ENCODE measurements at places on chromosomes 5 and 9.

- DNase-seq, result no peak
Measured at GRCh38 chr9:69578026-69578425, 94.1 kb downstream of the APBA1 start.

DNA sequence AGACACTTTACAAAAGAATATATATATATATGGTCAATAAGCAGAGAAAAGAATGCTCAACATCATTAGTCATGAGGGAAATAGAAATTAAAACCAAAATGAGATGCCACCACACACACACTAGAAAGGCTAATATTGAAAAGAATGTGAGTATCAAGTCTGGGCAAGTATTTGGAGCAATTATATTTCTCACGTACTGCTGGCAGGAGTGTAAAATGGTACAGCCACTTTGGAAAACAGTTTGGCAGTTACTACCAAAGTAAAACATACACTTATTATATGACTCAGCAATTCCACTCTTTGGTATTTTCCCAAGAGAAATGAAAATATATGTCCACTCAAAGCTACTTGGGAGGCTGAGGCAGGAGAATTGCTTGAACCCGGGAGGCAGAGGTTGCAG is 29.8 kb downstream of the NEUROG1 start:
- DNase-seq, result no peak

DNA sequence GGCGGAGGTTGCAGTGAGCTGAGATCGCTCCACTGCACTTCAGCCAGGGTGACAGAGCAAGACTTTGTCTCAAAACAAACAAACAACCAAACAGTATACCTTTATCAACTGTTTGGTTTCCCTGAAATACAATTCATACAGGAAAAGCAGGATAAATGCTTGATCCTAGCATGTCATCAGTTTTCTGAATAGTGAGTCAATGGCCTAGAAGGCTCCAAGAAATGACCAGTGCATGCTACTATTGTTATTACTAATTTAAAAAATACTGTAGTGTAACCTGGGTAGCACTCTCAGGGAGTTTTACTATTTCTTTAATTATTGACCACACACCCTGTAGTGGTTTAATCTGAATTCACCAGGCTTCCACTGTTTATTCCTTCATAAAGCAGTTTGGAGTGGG is 101.0 kb upstream of the PTPN3 start:
- DNase-seq, result no peak

DNA sequence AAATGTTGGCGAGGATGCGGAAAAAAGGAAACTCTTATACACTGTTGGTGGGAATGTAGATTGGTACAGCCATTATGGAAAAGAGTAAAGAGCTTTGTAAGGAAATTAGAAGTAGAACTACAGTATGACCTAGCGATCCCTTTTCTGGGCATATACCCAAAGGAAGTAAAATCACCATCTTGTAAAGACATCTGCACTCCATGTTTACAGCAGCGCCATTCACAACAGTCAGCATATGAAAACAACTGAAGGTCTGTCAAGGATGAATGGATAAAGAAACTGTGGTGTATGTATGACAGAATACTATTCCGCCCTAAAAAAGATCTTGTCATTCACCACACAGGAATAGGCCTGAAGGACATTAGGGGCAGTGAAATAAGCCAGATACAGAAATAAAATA is 27.7 kb upstream of the SLC25A51 start:
- no peak for DNase-seq

GRCh38 chr5:56279291-56279690 is 46.2 kb upstream of the ANKRD55 start:
- DNase-seq, result no peak

DNA sequence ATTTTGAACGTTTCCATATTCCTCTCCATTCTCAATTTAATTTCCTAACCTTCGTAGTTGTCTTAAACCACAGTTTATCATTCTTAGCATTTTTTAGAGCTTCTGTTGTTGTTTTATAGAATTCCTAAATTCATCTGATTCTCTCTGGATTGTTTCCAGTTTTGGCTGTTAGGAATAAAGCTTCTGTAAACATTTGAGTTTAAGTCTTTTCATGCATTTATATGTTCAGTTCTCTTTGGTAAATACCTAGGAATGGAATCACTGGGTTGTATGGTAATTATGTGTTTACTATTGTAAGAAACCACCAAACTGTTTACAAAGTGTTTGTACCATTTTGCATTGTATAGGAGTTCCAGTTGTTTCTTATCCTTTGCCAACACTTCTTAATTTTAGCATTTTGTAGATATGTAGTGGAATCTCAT is 29.7 kb downstream of the GPR21 start:
- DNase-seq, result no peak

GRCh38 chr5:62643556-62644451 is 65.2 kb downstream of the LRRC70 start:
- no peak for DNase-seq

DNA sequence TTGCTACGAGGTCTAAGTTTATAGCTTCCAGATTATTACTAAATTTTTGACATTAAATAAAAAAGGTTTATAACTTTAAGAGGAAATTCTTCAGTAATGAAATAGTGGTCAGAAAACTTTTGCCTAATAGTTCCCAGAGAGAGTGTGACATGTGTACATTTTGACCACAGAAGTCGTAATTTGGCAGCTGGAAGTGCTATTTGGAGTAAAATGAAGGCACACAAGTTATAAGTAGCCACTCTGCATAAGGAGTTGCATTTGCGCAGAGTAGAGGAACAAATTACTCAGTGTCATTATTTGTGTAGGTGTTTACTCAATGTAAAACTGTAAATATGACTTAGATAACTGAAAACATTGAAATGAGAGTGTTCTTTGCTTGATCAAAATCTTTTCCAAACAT is 408.4 kb downstream of the CCDC171 start:
- no peak for DNase-seq

DNA sequence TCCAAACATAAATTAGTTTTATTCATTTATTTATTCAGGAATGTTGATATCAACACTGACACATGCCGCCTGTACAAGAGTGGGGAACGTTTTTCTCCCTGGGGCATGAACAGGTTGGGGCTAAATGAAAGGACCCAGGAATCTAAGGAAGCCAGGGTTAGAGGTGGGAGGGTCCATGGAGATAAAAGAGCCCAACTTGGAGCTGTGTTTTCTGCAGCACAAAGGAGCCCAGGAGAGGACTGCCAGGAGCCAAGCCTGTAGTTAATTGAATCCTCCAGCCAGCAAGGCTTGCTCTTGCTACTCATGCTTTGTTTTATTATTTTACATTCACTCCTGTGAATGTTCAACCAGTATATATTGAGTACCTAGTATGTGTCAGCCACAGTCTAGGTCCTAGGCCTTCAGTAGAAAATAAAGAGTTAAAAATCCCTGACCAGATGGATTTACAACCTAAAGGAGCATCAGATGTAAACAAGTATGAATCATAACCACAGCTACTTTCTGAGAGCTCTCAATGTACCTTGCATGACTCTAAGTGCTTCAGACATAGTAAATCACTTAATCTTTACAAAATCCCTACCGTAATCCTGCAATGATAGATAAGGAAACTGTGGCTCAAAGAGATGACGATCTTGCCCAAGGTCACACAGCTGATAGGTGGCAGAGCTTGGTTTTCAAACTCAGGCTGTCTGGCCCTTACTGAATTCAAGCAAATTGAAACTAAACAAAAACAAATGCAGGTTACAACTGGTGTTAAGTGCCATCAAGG is 69.8 kb downstream of the ASTN2 start:
- no peak for DNase-seq

DNA sequence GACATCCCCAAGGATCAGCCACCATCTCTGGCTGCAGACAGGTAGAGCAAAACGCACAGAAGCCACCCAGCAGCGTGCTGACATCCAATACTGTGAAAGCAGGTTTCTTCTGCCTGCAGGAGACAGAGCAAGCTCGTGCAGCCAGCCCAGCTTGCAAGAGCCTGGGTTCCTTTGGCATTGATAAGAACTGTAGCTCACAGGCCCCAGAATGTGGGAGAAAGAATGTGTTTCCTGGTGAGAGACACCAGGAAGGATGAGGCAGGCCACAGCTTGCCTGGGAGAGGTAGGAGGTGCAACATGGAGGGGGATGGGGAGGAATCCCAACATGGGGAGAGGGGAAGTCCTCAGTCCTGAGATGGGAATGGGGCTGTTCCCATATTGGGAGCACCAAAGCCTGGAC is 34.0 kb upstream of the ARAP3 start:
- DNase-seq, result no peak

GRCh38 chr5:6634788-6635430 is 1.7 kb downstream of the SRD5A1 start:
- no peak for DNase-seq

DNA sequence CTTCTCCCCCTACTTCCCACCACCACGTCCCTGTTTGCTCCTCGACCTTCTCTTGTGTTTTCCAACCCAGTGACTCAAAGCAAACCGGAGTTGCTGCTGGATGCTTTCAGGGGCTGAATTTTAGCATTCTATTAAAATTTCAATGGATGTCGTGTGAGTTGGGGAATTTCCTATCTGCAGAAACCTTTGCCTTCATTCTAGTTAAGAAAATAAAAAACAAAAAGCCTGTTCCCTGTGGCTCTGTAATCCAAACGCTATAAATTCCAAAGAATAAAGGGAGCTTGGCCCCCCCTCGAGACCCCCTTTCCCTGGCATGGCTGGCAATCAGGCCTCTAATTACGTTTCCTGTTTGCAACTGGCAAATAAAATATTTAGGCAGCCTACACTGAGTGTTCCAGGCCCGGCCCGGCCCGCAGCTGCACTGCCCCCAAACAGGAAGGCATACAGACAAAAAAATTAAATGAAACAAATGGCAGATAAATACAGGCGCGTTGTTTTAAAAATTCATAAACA is 139.4 kb upstream of the PPP1R26 start:
- no peak for DNase-seq

GRCh38 chr5:172669386-172670004 is 28.4 kb downstream of the NEURL1B start:
- DNase-seq, result no peak

DNA sequence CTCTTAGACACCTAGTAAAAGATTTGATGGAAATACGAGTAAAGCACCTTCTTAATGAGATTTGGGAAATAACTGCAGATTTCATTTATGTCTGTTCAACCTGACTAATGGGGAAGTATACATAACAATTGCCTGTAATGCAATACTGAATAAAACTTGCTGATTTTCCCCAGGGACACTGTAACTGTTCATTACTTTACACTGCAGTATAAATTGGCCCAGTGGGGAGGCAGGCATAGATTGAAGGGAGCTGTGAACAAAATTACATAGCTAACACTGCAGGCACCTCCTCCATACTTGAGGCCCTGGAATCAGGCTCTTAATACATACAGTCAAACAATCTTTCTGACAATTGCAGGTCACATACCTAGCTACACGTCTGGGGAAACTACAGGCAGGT is 216.2 kb downstream of the PTPRD start:
- DNase-seq, result no peak

- no peak for DNase-seq
Measured at GRCh38 chr5:20370061-20370460, 382.1 kb upstream of the CDH18 start.

DNA sequence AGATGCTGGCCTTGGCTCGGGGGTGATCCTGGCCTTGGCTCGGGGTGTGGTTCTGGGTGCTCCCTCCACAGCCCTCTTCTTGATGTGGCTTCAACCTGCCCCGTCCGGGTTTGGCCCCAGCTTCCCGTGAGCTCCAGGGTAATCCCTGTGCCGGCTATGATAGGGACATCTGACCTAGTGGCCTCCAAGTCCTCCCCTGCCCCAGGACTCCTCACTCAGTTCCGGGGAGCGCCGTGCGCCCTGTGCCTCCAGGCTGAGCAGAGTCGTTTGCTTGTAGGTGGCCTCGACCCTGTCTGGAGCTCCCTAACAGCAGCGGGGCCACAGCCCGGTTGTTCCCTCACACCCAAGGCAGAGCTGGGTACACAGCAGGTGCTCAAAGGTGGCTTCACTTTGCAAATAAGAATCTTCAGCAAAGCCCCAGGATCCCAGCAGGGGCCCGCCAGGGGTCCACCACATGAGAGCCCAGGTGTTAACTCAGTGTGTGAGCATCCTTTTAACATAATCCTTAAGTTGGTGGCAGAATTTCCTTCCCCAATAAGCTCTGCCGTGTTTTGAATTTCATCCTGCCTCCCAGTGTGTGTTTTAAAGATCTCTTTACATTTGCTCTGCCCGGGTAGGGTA is 32.3 kb upstream of the CEP72 start:
- DNase-seq, result no peak

- DNase-seq, result peak; percentile 89
Measured at GRCh38 chr9:133137451-133138231, 16.6 kb upstream of the RALGDS start.

DNA sequence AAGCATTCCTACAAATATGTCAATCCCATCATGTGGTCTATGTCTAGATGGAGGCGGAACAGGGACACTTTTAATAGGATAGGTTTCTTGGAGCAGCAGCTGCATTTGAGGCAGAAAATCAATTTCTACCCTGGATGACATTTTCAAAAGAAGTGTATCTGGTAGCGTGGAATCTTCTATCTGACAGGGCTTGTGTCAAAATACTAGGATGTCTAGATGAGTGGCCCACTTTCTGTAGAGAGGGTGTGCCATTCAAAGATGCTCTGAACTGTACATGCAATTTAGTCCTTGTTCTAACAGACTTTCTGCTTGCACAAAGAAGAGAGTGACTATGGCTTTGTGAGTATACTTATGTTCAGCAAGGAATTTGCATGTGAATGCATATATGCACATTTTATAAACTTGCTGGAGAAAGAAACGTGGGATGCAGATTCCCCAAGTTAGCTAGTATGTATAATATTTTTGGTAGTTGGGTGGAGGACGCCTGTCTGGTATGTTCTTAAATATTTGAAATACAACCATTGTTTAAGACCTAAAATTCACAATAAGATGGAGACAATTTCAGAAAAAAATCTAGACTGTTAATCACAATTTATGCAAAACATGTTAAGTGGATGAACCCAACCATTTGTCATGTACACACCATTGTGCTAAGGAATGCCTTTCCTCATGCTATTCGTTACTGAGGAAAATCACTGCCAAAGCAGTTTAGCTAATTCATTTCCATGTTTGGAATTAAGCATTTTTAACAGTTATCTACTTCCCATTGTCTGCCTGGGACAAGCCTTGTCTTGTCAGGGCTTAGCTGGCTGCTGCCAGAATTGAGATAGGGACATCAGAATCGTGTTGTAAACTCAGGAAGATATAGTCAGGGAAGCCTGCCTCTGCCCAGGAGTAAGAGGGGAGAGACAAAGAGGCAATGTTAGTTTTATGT is 129.1 kb upstream of the MEF2C start:
- DNase-seq, result no peak

DNA sequence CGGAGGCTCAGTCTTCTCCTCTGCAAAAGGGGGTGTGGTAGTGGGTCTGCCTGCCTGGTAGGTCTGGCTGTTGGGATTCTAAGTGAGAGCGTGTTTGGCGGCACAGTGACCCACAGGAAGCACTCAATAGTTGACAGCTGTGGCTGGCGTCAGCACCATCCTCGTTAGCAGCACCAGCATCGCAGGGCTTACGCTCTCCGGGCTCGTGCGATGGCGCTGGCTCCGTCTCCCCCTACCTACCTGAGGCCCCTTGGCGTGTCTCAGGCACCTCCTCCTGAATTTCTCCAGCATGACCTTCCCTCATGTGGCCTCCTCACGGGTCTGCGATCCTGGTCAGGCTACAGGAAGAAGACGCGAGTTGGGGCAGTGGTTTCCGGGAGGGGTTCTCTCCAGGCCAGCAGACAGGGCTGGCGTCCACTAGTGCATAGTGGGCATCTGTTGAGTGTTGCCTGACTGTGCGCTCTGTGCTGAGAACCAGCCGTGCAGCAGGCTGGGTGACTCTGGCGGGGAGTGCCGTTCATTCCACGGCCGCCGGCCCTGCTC is 66.9 kb downstream of the HMCN2 start:
- no peak for DNase-seq

Data from anterior cingulate cortex (tissue), 58 donors.